ENCODE measurements at places on chromosomes 3 and 15.

DNA sequence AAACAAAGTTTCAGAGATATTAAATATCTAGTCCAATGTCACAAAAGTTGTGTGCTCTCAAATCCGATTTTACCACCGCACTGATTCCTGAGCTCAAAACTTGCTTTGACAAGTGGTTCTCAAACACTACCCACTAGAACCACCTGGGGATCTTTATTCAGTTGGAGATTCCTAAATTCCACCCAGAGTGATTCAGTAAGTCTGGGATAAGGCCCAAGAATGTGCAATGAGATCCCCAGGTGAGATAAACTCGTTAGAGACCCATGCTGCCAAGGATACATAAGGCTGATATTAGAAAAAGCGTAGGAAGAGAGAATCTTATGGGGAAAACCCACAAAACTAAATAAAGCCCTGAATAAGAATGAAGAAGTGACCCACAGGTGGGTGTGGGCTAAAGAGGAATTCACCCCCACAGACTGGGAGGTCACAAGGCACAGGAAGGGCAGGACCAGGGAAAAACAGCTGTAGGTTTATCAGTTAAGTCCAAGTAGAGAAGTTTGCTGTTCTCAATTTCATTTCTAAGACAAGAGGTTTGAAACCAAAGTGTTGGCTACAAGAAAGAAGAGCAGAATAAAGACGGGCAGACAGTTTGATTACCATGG is 11.5 kb upstream of the RPS17 start:
- no peak for DNase-seq

DNA sequence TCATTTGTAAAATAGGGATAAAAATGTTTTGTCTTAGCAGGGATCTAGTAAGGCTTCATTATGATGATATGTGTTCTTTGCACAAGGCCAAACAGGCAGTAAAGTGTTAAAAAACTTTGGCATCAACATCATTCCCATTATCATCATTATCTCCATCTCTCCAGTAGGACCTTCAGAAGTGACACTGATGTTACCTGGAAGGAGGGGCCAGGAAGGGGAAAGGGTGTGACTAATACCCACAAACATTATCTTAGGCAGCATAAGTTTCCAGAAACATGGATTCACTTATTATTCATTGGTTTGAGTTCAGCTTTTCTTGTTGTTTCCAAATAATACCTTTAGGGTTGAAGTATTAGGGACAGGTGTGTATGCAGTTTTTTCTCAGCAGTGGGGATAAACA is 399.6 kb downstream of the PTPRG start:
- DNase-seq, result no peak

DNA sequence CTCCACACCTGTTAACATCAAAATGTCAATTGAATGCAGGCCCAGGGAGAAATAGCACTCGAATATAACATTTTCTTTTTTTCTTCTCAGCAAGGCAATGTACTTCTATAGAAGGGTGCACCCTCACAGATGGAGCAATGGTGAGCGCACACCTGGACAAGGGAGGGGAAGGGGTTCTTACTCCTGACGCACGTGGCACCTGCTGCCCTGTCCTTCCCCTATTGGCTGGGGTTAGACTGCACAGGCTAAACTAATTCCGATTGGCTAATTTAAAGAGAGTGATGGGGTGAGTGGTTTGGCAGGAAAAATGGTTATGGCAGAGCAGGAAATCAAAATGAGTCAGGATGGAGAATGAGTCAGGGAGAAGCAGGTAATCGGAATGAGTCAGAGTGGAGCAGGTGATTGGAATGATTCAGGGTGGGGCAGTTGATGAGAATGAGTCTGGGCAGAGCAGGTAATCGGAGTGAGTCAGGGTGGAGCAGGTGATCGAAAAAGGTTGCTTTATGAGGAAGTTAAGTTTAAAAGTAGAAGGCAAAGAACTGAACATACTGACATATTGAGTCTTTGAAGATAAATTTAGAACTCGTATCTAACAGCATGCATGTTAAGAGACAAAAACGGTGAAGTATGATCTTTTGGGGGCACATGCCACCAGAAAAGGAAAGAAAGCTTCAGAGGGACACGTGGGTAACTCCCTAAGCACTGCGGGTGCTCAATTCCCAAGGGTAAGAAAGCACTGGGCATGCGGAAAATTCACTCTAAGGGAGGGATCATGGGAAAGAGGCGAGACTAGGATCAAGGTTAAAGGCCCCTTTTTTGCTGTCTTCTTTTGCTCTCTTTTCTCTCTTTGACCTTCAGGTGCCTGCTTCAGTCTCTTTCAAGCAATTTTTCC is 72.9 kb upstream of the GALNT15 start:
- DNase-seq, result no peak

GRCh38 chr3:38314112-38314763 is 32.1 kb downstream of the SLC22A14 start:
- no peak for DNase-seq

GRCh38 chr15:26721232-26721967 is 51.5 kb downstream of the GABRB3 start:
- DNase-seq, result no peak

DNA sequence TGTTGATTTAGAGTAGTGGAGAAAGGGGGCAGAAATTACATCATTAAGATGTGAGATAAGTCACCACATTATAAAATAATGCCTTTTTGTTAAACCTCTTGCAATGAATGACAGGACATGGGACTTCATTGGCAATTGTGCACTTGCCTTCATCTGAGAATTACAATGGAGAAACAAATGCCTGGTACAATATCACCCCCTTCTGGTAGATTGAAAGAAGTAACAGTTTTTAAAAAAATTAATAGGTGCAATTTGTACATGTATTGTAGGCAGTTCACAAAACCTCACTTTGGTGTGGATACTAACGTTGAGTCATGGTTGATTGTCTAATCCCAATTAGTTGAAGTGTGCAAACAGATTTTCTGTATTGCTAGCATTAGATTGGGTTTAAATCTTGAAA is 4.6 kb upstream of the P2RY14 start:
- peak; percentile 34 for DNase-seq

DNA sequence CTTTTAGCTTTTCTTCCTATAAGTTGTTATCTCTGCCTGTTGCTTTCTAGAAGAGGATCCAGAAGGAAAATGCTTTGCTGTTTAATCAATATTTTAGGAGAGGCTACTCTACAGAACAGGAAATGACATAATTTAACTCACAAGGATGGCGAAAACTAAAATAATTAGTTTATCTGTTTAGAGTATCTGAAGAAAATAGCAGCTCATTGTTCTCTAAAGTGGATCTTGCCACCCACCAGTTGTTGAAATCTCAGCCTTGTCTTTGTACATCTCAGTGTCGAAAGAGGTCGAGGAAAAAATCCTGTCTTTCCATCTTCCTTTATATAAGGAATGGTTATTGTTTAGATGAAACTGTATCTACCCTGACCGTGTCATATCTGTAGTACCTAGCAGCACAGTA is 126.6 kb downstream of the ZNF609 start:
- no peak for DNase-seq

DNA sequence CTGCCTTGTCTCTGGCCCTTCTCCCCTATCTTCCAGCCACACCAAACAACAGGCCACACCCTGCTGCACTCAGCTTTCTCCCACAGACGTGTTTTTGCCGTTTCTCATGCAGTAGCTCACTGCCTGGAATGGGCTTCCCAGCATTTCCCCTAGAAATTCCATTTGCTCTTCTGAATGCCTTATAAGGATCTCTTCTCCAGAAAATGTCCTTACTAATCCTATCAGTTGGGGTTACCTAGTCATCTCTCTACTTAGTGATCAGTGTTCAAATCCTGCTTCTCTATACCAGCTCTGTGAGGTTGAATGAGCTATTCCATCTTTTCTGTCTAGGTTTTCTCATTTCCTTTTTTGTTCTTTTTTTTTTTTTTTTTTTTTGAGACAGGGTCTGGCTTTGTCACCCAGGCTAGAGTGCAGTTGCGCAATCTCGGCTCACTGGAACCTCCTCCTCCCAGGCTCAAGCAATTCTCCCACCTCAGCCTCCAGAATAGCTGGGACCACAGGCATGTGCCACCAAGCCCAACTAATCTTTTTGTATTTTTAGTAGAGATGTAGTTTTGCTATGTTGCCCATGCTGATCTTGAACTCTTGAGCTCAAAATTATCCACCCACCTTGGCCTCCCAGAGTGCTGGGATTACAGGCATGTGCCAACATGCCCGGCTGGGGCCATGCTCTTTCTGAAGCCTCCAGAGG is 98.2 kb upstream of the CHD2 start:
- DNase-seq, result no peak

DNA sequence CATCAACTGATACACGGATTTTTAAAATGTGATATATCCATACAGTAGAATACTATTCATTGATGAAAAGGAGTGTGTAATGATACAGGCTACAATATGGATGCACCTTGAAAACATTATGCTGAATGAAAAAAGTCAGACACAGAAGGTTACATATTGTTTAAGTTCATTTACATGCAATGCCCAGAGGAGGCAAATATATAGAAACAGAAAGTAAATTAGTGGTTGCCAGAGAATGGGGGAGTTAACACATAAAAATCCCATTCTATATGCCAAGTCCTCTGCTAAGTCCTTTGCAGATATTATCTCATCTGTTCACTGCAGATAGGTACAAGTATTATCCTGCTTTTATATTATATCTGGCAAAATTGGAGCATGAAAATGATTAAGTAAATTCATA is 22.1 kb upstream of the CDIN1 start:
- no peak for DNase-seq

DNA sequence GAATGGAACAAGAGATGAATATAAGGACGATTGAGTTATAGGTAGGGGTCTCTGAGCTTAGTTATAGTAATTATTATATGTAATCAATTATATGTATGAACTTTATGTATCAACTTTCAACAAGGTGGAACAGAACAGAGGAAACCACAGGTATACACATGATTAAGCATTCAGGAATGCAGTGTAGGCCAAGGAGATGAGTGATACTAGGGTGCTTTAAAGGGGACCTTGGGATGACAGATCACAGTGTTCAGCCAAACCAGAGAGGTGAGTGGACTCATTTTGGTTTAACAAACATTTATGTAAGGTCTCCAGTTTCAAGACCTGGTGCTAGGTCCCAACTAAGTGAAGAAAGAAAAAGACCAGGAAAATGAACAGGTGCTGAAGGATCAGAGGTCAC is 895.5 kb downstream of the ROBO2 start:
- no peak for DNase-seq

- DNase-seq, result no peak
Observed at GRCh38 chr3:126836220-126836860, 132.3 kb downstream of the CHCHD6 start.

GRCh38 chr3:112670824-112671223 is 29.9 kb upstream of the CCDC80 start:
- no peak for DNase-seq

GRCh38 chr3:125168711-125169393 is 43.7 kb downstream of the SLC12A8 start:
- no peak for DNase-seq

DNA sequence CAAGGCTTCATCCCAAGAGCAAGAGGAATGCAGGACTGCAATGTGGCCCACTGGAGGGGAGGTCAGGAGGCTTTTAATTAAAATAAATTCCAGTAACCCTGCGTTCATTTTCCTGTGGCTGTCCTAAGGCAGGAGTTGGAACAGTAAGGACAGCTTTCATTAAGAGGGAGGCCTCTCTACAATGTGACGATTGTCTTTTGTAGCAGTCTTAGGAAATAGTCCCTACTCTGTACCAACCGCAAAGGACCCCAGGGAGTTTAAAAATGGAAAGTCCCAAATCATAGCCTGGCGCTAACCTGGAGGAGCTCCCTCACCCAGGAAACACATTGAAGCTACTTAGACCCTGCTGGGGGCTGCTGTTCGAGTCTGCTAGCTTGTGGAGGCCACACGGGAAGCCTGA is 62.8 kb downstream of the SYNM start:
- no peak for DNase-seq

DNA sequence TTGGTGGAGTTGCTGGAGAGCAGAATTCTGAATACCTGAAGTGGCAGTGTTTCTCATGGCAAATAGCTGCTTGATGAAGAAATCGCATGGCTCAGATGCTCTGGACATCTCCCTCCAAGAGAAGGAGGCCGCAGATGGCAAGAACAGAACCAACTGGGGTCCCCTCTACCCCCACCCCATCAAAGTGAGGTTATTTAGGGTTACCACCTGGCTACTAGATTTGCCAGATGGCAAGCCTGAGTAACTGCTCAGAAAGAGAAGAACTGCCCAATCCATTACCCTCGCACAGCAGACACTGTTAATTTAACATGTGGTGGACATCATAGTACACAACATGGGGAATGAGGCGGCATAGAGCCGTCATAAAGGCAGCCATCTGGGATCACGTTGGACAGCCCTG is 30.5 kb upstream of the LIPC start:
- DNase-seq, result no peak

- DNase-seq, result no peak
Observed at GRCh38 chr15:69585937-69586336, 133.3 kb downstream of the RPLP1 start.

GRCh38 chr15:65101411-65101890 is 13.5 kb downstream of the UBAP1L start:
- DNase-seq, result no peak

- no peak for DNase-seq
Observed at GRCh38 chr15:90205050-90205848, 4.1 kb downstream of the SEMA4B start.

- DNase-seq, result no peak
Observed at GRCh38 chr3:176741664-176742047, 455.6 kb downstream of the TBL1XR1 start.

- DNase-seq, result no peak
Observed at GRCh38 chr15:39358441-39359041, 222.3 kb upstream of the THBS1 start.

DNA sequence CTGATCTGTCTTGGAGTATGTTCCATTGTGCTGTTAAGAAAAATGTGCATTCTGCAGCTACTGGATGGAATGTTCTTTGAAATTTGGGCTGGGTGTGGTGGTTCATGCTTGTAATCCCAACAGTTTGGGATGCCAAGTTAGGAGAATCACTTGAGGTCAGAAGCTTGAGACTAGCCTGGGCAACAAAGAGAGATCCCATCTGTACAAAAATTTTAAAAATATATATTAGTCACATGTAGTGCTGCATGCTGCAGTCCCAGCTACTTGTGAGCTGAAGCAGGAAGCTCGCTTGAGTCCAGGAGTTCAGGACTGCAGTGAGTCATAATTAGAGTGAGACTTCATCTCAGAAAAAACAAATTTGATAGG is 62.8 kb upstream of the PLSCR4 start:
- DNase-seq, result no peak

GRCh38 chr3:175179055-175179454 is 319.9 kb downstream of the NAALADL2 start:
- DNase-seq, result no peak
